NCI-H1417 treated with DMSO at 0.1 percent for 48 hours (cell line): ENCODE measurements at places on chromosomes 7 and 10.

GRCh38 chr10:3482200-3482993 is 302.6 kb downstream of the KLF6 start:
- no peak for DNase-seq

DNA sequence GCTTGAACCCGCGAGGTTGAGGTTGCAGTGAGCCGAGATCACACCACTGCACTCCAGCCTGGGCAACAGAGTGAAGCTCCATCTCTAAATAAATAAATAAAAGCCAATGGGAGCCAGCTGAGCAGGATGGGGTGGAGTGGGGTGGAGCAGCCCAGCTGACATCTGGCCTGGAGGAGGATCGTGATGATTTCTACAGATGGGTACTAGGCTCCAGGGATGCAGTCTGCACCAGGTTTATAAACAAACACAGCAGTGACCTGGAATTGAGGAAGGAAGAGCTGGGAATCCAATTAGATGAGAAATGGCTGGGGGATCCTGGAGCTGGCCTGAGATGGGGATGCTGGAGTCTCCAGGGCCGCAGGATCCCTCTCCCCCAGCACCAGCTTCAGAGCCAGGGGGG is 7.3 kb upstream of the GRIFIN start:
- no peak for DNase-seq

- no peak for DNase-seq
These were observed 99.2 kb downstream of the PTPRN2 start for GRCh38 chr7:158488181-158488971.

- no peak for DNase-seq
These were observed 576.6 kb upstream of the SORCS1 start for GRCh38 chr10:107740962-107741690.

- DNase-seq: no peak
These were observed 37.0 kb upstream of the TMEM72 start for GRCh38 chr10:44874166-44874565.

- no peak for DNase-seq
These were observed 814.6 kb upstream of the AUTS2 start for GRCh38 chr7:68783684-68784083.

DNA sequence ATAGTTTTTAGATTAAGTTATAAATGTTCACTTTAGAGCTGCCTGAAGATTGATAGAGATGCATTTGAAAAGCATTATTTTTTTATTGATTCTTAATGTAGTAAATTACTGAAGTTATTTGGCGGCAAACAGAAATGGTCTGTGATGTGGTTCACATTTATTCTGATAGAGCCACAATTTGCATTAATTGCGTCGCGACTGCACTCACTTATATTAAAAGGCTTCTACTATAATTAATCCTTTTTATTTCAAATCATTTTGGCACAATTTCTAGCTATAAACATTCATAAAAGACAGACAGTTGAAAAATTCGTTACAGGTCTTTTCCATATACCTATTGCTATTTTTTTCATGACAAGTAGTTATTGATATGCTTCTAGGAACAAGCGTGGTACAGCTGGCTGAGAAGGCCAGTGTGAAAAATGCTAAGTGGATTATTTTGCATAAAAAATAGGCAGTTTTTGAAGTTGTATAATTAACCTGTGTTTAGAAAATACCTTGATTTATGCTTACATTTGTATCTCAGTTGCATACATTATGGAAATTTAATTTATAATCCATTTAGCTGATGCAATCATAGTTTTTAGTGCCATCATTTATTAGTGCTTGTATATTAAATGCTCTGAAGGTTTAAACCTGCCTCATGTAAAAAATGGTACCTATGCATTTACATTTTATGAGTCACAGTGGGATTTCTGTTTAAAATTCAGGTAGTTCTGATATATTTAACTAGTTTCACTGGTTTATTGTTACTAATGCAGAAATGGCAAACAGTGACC is 92.1 kb upstream of the DNAJB6 start:
- DNase-seq: no peak

DNA sequence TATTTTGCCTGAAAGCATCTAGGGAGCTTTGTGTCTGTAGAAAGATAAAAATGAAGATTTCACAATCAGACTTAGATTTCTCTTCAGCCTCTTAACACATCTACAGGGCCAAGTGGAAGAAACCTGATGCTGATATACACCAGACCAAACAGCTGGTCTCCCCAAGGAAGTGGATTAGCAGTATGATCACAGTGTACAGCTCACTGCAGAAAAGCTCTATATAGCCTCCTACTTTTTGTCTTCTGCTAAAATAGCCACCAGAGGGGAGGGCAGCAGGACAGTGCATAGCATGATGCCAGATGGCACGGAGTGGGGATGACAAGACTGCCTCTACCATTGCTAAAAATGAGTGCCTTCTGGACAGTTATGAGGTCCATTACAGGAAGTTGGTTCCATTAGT is 16.0 kb downstream of the FAM13C start:
- DNase-seq: no peak
